ENCODE measurements at places on chromosomes 11 and 22.

- DNase-seq, result no peak
Measured at GRCh38 chr11:112012874-112013273, 12.3 kb upstream of the DLAT start.

DNA sequence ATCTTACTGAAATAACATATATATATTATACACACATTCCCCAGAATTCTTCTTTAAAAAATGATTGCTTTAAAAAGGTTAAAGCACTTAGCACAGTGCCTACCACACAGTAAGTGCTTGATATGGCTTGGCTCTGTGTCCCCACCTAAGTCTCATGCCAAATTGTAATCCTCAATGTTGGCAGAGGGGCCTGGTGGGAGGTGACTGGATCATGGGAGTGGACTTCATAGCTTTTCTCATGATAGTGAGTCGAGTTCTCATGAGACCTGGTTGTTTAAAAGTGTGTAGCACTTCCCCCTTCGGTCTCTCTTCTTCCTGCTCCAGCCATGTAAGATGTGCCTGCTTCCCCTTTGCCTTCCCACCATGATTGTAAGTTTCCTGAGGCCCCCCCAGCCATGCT is 6.2 kb downstream of the CRYAB start:
- no peak for DNase-seq

DNA sequence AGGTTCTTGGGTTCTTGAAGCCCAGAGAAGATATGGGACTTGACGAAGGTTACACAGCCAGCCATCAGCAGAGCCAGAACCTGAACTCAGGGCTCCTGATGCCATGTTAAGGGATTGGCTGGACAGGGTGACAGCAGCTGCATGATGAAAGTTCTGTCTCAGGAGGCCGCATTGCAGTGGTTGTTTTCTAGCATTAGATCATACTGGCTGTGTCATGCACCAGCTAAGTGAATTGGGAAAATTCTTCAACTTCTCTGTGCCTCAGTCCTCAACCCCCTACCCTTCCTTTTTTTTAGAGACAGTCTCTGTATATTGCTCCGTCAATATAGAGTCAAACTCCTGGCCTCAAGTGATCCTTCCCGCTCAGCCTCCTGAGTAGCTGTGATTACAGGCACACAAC is 5.4 kb upstream of the LTBP3 start:
- no peak for DNase-seq

DNA sequence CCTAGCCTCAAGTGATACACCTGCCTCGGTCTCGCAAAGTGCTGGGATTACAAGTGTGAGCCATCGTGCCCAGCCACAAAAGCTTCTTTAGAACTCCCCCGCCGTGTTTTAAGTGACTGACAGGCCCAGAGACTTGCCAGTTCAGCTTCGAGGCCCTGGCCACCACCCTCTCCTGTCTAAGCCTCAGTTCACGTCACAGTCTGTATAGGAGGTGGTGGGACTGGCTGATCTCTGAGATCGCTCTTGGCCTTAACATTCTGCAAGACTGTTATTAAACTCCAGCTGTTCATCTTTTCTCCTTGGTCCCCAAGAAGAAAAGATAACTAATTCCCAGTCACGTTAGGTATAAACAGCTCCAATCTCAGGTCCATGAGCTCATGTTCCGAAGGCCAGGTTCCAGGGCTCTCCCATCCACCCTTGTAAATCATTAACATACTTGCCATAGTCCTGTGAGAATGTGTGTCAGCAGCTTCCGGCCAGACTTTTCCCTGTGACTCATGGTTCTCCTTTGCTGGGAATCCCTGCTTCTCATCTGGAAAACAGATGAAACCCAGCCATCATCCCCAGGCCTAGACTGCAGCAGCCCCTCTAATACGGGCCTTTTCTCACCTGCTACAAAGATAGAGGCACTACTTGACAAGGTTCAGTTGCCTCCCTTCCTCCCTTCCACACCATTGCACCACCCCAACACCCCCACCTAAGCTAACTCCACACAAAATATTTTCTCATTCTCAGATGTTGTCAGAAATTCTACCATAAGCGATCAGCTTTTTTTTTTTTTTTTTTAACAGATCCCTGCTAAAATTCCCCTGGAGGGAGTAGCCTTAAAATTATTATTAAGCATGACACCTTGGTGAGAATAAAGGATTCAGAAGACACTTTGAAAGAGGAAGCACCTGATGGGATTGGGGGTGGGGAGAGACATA is 5.6 kb upstream of the KIAA0930 start:
- DNase-seq, result peak; percentile 60

DNA sequence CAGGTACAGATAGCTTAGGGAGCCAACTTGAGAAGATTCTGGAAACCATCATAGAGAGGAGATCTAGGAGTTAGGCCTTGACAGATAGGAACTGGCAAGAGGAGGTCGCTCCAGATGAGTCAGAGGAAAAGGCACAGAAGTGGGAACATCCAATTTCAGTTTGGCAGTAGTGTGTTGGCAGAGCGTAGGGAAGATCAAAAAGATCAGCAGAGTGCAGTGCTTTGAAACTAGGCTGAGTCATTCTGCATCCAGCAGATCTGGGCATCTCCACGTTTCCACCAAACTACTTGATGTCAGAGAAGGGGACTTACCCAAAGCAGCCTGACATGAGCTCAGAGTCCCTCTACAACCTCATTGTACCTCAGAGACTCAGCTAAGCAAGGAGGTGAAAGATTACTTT is 58.5 kb downstream of the GAB4 start:
- DNase-seq, result no peak

GRCh38 chr22:49850021-49850911 is 3.4 kb upstream of the ZBED4 start:
- DNase-seq, result no peak

DNA sequence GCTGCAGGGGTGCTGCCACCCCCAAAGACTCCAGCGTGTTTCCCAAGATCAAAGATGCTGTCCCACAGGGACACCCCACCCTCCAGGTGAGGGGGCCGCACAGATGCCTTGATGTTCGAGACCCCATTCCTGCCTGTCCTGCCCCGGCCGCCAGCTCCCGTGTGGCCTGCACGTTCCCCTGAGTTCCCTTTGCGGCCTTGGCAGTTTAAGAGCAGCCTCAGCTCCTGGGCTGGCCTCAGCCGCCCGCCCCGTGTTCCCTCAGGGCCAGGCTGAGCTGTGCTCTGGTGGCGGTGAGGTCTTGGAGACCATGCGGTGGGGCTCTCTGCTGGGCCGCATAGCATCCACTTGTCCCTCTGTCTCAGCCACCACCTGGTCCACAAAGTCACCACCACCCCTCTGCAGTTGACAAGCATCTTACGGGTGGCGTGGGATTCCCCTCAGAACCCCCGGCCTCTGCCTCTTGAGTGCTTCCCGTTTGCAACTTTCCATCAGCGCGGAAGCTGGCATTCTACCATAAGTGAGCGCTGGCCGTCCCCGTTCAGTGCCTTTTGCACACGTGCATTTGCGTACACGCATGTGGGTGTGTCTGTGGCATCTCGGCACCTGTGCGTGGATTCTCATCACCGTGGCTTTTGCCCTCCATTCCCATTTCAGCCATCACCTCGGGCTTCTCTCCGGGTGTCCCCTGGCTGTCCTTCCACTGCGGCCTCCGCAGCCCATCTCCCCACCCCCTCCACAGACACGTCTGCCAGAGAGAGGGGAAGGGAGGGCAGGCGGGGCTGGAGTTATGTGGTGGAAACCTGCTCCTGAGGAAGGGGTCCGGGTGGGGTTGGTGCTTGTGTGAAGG is 35.9 kb downstream of the CTTN start:
- no peak for DNase-seq

GRCh38 chr11:56396047-56396446 is 16.4 kb upstream of the OR5AL1 start:
- DNase-seq, result no peak

GRCh38 chr11:117992620-117993019 is 6.4 kb downstream of the IL10RA start:
- no peak for DNase-seq

DNA sequence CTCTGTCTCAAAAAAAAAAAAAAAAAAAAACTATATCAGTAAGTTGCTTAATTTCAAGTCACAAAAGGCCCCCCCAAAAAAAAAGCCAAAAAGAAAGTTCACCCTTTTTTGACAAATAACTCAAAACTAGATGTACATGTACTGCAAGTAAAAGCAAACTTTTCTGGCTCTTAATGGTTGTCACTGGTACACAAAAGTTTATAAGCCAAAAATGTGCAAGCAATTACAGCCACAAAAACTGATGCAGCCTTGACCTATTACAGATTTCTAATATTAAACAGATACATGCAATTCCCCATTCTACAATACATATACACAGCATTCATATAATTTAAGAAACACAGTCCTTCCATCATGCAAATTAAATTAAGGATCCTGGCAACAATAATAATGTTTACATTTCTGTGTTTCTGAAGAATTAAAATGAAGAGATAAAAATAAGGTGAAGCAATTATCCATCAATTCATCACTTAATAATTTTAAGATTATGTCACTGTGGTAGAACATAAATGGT is 18.6 kb downstream of the PICALM start:
- DNase-seq, result no peak

GRCh38 chr22:29171721-29172120 is 34.0 kb upstream of the EMID1 start:
- no peak for DNase-seq

DNA sequence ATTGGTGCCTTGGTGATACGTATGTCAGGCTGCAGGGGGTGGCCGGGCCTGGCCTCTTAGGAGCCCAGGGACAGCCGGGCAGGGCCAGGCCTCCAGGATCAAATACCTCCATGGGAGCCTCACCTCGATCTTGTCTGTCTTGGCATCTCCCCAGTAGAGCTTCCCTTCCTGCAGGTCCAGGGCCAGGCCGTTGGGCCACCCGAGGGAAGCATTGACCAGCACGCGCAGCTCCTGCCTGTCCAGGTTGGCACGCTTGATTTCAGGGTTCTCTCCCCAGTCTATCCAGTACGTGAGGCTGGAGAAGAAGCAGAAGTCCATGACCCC is 137.7 kb downstream of the CRYBB2 start:
- no peak for DNase-seq

DNA sequence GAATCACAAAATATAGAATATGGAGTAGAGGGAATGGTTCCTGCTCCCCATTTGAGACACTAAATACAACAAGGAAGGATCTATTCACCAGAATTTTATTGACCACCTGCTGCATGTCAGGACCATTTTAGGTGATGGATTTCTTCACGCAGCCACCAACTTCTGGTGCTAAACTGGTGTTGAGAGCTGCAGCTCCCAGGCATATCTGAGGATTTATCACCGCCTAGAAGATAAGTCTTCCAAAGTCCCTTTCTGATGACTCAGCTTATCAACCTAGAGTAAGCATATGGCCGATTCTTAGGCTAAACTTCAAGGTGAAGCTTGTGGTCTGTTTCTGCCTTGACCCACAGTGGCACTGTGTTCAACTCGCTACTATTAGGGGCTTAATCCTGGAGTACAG is 6.7 kb downstream of the DDI1 start:
- DNase-seq, result no peak

DNA sequence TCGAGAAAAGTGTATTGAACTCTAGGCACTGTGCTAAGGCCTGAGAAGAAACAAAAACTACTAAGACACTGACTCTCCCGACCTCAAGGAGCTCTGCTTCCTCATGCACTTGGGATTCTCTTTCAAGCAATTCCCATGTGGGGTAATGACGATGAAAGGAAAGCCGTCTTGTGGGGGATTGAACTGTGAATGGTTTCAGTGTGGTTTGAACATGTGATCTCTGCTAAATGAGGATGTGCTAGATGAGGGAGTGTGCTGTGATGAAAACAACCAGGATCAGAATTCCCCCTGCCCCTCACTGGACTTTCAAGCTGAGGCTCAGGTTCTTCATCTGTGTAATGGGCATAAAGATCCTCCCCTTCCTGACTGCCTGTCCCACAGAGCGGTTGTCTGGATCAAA is 74.9 kb downstream of the DEPDC5 start:
- no peak for DNase-seq

- DNase-seq, result no peak
Measured at GRCh38 chr11:6621711-6622211, 2.5 kb upstream of the TPP1 start.

DNA sequence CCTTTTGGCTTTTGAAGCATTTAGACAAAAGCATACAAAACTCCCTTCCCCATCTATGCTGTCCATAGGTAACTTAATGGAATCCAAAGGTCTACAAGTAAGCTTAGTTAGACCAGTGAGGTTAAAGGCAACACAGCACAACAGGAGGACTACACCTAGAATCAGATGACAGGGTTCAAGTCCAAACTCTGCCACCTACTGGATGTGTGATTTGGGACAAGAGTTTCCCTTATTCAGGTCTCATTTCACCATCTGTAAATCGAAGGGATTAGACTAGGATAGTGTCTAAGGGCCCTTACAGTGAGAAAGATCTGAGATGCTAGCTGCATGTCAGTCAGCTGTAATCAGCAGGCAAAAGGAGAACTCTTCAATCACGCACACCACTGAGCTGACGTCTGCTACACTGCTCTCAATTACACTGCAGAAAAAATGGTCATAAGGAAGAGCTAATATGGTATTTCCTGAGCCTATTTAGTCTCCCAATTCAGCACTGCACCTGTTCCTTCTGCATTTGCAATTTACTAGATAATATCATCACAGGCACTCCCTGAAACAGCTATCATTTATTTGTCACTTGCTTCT is 82.2 kb downstream of the SERGEF start:
- DNase-seq, result no peak

DNA sequence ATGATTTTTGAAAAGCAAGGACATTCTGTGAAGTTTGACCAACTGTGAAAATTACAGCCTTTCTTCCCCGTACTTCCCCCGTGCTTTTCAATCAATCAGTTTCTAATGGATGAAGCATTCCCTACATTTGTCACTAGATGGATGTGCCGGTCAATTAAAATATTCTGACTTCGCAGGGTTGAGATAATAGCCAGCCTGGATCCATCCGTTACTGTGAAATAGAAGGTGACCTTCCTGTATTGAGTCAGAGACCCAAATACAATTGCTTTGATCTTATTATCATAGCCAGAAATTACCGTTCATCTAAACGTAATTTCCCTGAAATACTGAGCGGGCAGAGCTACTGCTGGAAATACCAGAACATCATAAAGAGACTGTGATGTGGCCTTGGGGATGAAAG is 21.1 kb upstream of the PARVB start:
- no peak for DNase-seq

DNA sequence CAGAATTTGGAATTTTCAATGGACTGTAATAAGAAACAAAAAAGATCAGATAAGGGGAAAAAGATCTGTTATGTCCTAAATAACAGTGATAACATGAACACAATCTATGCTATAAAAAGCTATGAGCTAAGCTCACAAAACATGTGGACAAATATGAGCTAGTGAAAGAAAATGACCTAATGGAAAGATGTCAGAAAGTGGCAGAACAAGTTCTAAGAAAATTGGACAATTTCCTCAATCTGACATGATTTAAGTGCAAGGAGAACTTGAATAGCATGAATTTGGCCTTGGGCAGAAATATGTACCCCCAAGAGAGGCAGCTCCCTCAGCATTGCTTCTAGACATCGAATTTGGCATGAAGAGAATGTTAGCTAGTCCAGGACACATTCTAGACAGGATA is 212.0 kb upstream of the PGR start:
- no peak for DNase-seq

DNA sequence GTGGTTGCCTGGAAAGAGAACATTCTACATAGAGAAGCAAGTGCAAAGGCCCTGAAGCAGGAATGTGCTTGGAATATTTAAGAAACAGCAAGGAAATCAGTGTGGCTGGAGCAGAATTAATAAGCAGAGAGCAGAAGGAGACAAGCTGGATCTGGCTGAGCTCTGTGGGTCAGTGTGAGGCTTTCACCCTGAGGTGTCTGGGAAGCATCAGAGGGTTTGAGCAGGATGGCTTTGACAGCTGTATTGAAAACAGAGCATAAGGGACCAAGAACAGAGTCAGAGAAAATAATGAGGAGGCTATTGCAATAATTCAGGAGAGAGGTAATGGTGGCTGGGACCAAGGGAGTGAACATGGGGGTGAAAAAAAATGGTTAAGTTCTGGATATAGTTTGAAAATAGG is 199.6 kb downstream of the NXPE2 start:
- no peak for DNase-seq
